T-cell (primary cell): ENCODE measurements at places on chromosomes 6 and 20. TPM values are rescaled to one million over a fixed set of nuclear protein-coding genes. Genes with fewer than 3 reads are reported as not detected.

- H3K4me1 ChIP-seq = no peaks in the 10 kb centered on the region
- no peak for DNase-seq
- no peaks in the 10 kb centered on the region for H3K36me3 ChIP-seq
- no peak overlapping the region for H3K4me3 ChIP-seq
Observed at GRCh38 chr6:39073471-39074355, 25.1 kb downstream of the GLP1R start.

The SPATS1 gene
- total RNA-seq = not detected

DNA sequence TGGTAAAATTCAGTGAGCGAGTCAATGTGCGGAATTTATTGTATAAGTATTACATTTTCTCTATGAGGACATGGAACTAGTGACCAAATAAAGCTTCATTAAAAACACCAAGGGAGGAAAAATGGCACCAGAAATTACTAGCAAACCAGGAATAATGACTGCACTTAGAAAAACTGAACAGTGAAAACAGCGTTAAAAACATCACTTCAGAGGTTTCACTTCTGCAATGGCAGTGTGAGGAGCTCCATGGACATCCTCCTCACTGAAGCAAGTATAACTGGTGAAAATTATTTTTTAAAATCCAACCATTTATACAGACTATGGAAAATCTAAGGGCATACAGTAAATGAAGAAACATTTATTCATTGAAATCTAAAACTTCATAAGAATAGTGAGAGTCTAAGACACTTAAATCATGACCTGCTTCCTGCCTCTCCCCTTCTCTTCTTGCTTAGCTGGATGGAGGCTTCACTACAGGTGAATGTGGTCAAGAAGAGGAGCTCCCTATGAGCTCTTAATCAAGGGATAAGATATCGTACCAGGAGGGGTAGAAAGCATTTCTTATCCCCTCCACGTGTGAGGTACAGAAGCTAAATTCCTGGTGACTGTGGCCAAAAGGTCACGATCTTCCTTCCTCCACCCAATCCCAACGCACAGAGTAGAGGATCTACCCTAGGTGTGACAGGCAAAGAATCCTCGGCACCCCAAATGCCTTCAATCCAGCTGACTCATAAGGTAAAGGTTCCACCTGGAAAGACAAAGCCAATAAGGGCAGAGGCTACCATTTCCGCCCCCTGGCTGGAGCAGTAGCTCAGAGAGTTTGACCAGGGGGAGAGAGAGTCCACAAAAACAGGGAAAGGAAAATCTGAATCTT lies 12.3 kb upstream of the ASF1A start:
- no peak overlapping the region for H3K27ac ChIP-seq
- H3K27me3 ChIP-seq = no peaks in the 10 kb centered on the region
- no peak for DNase-seq
- H3K36me3 ChIP-seq = no peaks in the 10 kb centered on the region

The SNPH gene
- 23.9 TPM for total RNA-seq

GRCh38 chr6:167845856-167846255 lies 19.1 kb downstream of the AFDN start:
- peaks cover 4% of the 10 kb centered on the region for H3K27me3 ChIP-seq
- no peak for DNase-seq
- H3K4me1 ChIP-seq = no peaks in the 10 kb centered on the region
- H3K4me3 ChIP-seq = no peak overlapping the region
- no peak overlapping the region for H3K27ac ChIP-seq
- no peaks in the 10 kb centered on the region for H3K36me3 ChIP-seq
